ENCODE measurements at places on chromosomes 13 and 19. TPM values are rescaled to one million over a fixed set of nuclear protein-coding genes. Genes with fewer than 3 reads are reported as not detected.

Gene POU4F1
- not detected for total RNA-seq

GRCh38 chr19:56969156-56969555, 128.6 kb upstream of the PEG3 start:
- no peak for DNase-seq

Gene CFAP97D2
- total RNA-seq, result not detected

DNA sequence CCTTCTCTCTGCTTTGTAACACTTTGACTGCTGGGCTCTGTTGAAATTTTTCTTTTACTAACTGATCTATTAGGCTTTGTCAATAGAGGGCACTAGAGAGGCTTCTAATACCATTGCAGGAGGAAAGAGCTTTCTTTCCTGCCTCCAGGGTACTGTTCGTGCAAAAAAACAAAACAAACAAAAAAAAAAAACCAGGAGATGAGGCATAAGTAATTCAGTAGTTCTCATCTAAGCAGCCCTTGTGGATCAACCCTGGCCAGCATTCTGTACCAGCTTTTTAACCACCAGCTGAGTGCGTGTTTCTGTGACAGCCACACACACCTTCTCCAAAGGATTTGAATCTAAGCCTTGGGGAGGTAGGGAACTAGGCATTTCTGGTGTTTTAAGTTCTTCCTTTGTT, 1707.6 kb upstream of the SLC10A2 start:
- no peak for DNase-seq

DNA sequence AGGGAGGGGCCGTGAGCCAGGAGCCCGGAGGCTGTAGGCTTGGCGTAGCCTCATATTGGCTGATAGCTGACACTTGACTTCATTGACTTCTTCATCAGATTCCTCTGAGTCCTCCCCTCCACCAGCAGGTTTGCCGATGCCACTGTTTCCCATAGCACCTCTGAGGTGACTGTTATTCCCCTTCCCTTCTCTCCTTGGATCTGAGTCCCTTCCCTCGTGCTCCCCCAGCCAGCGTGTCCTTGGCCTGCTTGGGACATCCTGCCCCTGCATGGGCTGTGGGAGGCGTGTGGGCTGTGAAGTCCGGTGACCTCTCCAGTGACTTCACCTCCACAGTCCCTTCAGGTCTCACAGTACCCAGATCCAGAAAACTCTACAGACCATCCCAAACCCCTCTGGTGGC, 8.8 kb downstream of the PPP1R37 start:
- no peak for DNase-seq

DNA sequence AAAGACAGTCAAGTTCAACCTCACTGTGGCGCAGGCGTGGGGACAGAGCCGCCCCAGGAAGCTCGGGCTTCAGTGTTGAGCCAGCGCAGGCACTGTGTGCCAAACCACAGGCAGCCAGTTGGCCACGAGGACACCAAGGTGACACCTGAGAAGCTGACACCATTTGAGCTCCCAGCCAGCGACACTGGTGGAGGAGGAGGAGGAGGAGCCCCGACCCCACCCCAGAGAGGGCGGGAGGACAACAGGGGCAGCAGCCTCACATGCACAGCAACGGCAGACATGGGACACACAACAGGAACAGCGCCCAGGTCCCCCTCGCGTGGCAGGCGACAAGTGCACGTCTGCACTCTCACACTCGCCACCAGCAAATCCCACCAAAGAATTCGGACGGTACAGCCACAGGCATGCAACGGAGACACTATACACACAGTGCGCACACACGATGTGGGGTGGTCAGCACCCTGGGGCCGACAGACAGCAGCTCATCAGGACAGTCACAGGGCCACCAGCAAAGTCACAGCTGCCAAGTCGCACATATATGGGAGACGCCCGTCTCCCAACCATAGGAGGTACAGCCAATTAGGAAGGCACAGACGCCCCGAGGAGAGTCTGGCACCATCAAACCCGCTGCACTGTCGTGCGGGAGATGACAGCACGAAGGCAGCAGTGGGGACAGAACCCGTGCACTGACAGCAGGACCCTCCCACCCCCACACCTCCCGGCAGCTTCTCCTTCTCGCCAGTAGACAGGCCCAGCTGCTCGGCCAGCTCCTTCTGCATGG, 3.4 kb downstream of the EIF3G start:
- DNase-seq, result no peak

DNA sequence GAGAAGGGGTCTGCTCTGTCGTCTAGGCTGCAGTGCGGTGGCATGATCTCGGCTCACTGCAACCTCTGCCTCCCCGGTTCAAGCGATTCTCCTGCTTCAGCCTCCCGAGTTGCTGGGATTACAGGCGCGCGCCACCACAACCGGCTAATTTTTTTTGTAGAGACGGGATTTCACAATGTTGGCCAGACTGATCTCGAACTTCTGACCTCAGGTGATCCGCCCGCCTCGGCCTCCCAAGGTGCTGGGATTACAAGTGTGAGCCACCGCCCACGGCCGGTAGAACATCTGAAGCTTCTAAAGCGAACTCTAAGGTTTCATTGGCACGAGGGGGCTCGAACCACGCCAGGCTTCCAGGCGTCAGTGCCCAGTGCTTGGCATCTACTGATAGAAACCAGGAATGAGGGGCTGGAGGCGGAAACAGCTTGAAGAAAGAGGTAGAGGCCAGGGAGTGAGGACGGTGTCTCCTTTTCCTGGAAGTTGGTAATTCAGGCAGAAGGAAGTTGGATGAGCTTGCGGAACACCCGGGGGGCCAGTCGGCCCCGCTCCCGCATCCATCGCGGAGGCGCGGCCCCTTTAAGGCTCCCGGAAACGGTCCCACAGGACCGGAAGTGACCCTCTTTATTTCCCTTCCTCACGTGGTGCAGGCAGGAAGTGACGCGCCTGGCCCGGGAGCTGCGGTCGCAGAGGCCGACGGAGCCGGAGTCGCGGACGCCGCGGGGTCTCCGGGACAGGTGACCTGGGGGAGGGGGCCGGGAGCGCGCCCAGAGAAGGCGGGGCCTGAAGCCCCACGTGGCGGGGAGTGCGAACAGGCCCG, at the start of gene CCDC9:
CCDC9 (plus strand) TSS at position 647 of the 814 bp plus-strand sequence. CDS start 1,876 bp downstream, outside the sequence.
- peak; percentile 97 for DNase-seq

DNA sequence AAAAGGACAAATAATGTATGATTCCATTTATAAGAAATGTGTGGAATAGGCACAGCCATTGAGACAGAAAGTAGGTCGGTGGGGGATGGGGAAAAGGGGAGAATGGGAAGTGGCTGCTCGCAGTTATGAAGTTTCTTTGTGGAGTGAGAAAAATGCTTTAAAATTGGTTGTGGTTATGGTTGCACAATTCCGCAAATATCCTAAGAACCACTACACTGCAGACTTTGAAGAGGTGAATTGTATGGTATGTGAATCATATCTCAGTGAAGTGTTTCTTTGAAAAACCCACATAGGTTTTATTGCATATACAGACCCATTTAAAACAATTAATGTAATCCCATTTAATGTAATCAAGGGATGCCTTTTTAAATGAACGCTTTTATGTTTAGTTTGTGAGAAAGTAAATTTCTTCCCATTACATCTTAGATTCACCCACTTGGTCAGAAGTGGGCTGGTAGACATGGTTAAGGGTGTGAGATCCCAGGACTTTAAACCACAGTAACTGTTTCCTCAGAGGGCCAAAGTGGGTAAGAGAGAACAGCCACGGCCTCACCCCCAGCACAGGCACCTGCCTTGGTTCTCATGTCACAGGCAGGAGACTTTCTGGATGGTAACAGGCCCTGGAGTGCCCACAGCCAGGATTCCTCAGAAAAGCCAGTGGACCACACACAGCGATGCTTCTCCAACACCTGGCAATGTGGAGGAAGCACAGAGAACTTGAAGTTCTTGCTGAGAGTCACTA, 119.3 kb upstream of the GJB6 start:
- DNase-seq, result no peak

DNA sequence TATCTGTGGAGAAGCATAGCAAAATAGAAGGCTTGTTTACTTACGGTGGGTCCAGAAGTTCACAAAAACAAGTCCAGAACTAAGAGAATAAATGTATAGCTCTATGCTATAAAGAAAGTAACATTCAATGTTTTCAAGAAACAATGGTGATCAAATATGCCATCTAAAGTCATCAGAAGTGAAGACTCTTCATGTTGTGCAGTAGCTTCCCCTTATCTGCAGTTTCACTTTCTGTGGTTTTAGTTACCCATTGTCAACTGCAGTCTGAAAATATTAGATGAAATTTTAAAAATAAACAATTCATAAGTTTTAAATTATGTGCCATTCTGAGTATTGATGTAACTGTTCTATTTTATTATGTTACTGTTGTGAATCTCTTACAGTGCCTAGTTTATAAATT, 72.5 kb downstream of the EDNRB start:
- DNase-seq, result no peak

Gene IL4I1
- 0.38 TPM for total RNA-seq

GRCh38 chr13:75366380-75367280, 115.3 kb downstream of the TBC1D4 start:
- DNase-seq, result no peak

GRCh38 chr13:23175920-23176319, 4.9 kb upstream of the SGCG start:
- DNase-seq, result no peak

GRCh38 chr13:94157705-94158218, 321.7 kb downstream of the DCT start:
- DNase-seq, result no peak

- DNase-seq, result no peak
Measured at GRCh38 chr13:59607780-59608233, 555.9 kb downstream of the DIAPH3 start.

Gene DPF1
- total RNA-seq, result 0.26 TPM

Gene CEACAM3
- total RNA-seq, result 0.29 TPM

- no peak for DNase-seq
Measured at GRCh38 chr13:45361596-45362206, 20.7 kb upstream of the TPT1 start.

GRCh38 chr19:58367698-58368454, 5.3 kb upstream of the ZNF497 start:
- no peak for DNase-seq

DNA sequence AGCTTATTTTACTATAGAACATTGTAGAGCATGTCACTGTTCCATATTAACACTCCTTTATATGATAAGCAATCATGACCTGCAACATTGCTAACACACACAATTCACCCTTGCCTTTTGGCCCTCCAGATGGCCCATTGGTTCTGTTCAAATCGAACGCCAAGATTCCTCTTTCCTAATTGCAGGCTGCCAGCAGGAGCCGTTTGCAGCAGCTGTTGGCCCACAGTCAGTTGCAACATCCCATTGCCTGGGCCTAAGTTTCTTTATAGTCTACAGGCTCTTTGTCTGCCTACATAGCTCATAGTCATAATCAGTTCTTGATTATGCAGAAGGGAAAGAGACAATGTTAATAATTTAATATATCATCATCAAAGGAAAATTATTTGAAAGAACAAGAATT, 37.6 kb downstream of the KCTD12 start:
- DNase-seq, result peak; percentile 62
